ENCODE measurements at places on chromosomes 7 and 10.

DNA sequence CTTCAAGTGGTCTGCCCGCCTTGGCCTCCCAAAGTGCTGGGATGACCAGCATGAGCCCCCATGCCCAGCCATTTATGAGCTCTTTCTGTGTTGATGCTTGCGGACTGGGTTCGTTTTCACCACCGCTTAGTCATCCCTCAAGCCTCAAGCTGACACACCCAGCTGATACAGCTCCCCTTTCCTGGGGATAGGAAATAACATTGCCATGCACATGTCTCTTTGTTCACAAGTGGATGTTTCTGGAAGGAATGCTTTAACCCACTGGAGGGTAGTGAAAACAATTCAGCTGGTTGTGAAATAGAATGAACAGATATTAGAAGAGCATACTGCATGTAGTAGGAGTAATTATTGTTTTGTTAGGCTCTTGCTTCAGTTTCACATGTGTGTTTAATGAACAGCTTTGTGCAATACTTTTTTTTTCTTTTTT is 8.5 kb upstream of the METTL27 start:
- DNase-seq, result no peak

- DNase-seq, result no peak
These were observed 283.7 kb upstream of the ZMIZ1 start for GRCh38 chr10:78785066-78785465.

- no peak for DNase-seq
These were observed 12.7 kb downstream of the ZNF438 start for GRCh38 chr10:31018962-31019361.

GRCh38 chr10:14678637-14679036 is 96.1 kb downstream of the FAM107B start:
- no peak for DNase-seq

- DNase-seq, result no peak
These were observed 108.7 kb downstream of the ITIH5 start for GRCh38 chr10:7558036-7558435.

- DNase-seq, result no peak
These were observed 110.5 kb upstream of the HABP2 start for GRCh38 chr10:113442336-113442735.

DNA sequence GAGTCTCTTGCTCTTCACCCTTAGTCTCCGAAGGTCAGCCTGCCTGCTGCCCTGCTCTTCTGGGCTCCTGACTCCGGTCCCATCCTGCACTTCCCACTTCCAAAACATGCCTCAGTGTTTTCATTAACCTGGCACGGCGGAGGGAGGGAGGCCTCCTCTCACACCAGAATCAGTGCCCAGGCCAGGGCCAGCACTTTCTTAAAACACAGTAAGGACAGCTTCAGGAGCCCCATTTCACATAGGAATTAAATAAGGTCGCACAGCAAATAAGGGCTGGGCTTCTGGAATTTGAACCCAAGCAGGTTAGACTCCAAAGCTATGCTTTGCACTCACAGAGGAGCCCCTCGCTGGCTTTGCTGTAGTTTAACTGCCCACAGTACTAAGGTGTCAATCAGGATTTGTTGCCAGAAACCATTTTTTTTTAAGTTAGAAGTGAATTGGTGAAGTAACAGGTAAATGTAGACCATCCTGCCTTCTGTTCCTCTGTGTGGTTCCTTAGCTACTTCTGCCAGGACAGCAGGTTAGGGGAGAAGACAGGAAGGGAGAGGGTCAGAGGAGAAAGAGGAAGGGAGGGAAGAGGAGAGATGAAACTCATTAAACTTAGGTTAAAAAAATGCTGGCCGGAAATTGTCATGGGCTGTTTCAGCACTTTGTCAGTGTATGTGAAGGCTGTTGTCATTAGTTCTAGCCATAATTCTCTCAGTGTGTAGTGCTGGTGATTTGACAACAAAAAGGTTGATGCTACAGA is 1.1 kb downstream of the RASSF4 start:
- no peak for DNase-seq

DNA sequence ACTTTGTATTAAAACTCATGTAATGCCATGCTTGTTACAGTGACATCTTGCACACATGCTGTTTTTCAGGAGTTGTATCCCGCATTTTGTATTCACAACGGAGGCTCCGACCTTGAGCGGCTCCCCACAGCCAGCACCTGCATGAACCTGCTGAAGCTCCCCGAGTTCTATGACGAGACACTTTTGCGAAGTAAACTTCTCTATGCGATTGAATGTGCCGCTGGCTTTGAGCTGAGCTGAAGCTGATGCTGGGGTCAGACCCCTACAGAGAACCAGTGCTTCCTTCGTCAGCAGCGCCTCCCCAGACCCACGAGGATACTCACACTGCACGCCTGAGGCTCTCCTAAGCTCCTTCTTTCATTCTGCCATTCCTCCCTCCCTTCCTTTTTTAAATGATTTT is 69.3 kb upstream of the DNAJB6 start:
- no peak for DNase-seq

GRCh38 chr10:34406463-34407323 is 408.4 kb downstream of the PARD3 start:
- DNase-seq, result no peak

DNA sequence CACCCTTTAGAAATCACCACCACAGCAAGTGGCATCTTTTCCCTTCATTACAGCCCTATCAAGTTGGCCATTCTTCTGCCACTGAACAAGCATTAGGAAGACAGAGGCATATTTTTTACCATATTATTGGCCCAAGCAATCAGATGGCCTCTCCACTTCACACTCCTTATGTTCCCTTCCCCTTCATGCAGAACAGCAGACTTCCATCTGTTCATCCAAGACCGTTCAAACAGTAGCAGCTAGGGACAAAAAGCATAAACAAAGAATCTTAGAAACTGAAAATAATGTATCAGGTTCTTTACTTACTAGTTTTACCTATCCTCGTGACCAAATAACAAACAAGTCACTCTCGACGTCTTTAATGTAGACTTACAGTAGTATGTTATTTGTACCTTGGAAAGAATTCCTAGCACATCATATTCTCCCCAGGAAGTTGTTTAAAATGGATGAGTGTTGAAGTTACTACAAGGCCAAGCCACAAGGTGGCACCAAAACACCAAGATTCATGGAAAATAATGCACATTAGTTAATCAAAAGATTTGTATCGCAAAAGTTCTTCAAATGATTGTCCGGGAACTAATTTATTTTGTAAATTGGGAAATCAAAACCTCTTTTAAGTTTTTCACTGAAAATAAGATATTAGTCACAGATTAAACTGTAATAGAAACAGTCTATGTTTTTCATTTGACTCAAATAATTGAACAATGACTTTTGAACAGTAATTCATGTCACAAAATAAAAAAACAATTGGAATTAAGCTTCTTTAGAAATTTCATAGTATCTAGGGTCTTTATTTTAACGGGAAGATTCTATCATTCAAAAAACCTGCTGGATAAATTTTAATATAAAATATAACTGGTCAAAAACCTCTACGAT is 112.1 kb downstream of the VPS41 start:
- peak; percentile 35 for DNase-seq

GRCh38 chr7:97285348-97285747 is 167.8 kb downstream of the SDHAF3 start:
- DNase-seq, result no peak

DNA sequence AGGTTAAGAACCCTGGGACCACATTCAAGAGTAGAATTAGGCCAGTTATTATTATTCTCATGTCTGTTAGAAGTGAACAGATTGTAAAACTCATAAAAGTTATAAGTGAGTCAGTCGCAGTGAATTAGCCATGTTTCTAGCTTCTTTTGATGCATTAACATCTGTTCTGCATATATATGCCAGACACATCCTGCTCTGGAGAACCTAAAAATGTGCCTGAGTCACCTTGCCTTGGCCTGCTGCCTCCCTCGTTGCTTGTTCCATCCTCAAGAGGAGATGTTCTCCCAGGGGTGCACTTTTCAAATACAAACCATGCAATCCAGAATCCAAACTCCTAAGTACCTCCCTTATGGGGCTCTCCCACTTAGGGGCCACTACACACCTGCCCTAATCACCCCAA is 14.8 kb downstream of the TSPAN12 start:
- no peak for DNase-seq

DNA sequence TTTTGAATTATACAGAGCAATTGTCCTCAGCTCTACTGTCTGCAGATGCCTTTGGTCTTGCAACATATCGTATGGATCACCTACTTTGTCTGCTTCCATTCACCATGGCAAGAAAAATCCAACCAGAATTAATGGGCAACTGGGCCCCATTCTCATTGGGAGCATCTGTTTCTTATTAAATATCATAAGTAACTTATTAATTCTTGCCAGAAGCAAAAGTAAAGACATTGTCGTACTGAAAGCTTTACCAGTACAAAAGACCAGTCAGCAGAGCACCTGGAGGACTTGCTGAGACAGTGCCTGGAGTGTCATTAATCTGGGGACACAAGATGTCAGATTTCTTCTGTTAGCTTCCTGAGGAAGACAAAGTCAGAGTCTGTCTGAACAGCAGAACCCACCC is 404.5 kb downstream of the INHBA start:
- no peak for DNase-seq

- DNase-seq, result no peak
These were observed 340.8 kb downstream of the KCNMA1 start for GRCh38 chr10:77296534-77297392.

DNA sequence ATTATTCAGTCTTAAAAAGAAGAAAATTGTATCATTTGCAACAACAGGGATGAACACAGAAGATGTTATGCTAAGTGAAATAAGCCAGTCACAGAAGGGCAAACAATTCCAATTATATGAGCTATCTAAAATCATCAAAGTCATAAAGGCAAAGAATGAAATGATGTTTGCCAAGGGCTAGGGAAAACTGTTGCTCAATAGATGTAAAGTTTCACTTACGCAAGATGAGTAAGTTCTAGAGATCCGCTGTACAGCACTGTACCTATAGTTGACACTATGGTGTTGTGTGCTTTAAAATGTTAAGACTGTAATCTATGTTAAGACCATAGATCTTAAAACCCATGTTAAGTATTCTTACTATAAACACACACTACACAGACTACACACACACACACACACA is 904.6 kb upstream of the LRRN3 start:
- no peak for DNase-seq

DNA sequence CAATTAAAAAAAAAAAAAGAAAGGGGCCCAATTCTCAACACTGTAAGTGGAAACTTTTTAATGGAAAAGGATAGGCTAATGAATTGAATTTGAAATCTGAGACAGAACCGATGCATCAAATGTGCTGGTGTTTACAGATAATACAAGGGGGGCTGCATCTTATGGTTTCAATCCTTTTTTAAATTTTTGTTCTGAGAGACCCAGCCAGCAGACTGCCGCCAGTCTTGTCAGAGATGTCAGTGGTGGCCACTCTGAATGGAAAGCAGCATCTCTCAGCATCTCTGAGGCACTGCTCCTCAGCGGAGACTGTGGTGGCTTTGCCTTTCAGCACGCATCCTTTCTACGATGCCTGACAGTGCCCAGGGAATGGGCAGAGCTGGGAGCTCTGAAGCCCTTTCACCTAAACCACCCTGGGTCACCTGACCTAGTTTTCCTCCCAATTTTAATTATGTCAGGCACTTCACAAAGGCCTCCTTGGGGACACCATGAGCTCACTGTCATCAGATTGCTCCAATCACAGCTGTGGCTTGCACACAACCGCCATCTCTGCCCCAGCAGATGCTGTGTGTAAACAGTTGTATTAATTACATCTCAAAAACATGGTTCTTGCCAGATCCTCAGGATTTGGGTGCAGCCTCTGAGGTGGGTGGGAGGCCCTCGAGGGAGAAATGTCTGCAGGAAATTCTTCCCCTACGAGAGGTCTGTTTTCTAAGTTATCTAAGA is 81.2 kb downstream of the EGFR start:
- DNase-seq, result no peak

DNA sequence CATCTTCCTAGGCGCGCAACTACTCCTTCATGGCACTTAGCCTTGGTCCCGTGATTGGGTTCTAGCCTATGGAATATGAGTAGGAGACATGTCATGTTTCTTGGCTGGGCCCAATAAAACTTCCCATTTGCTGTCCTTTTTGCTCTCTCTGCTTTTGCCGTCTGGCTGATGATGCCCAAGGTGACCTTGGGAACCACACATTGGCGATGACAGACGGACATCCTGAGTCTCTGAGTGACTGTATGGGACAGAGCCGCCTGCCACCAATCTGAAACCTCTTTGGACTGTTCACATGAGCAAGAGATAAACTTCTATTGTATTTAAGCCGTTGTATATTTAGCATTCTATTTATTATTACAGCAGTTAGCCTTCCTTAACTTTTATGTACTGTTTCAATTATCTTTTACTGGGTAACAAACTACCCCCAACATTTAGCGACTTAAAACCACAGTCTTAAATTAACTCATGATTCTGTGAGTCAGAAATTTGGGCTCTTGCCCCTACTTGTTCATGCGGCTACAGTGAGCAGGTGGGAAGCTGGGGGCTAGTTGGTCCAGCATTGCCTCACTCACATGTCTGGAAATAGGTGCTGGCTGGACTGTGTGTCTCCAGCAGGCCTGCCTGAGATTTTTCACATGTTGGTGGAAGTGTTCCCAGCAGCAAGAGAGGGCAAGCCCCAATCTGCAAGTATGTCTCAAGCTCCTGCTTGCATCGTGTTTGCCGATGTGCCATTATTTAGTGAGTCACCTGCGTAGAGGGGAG is 71.7 kb downstream of the NOD1 start:
- no peak for DNase-seq

DNA sequence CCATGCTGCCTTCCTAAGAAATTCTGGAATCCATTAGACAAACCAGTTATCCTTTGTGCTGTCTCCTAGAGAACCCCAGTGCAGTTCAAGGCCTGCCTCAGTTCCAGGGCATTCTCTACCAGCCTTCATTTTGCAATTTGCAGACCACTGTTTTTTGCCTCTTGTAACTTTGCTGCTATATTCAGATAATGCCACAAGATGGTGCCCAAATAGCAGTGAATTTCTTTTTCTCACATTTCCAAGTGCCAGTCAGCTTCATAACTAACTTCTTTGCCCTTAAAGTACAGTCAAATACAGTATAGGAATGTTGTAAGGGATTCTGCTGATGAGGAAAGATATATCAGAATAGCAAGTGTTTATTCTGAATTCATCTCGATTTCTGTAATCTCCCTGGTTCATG is 25.2 kb downstream of the LOXL4 start:
- no peak for DNase-seq

DNA sequence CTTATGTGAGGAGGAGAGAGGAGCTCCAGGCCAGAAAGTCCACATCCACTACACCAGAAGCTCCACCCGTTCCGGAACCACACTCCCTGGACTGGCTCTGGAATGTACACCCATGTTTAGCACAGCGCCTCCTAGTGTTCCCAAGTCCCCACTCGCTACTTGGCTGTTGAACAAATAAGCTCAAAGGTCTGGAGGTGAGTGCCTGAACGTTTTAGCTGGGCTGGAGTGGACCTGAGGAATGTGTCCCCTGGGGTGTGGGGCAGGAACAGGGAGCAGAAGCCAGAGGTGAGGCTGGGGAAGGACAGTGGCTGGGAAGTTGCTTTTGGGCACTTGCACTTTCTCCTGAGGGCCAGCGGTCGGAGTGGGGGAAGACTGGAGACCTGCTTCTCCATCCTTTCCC is 164.1 kb upstream of the CDCA7L start:
- DNase-seq, result peak; percentile 39

- DNase-seq, result no peak
These were observed 99.0 kb downstream of the UBE2H start for GRCh38 chr7:129853661-129854268.

All from activated T-cell treated with anti-CD3 and anti-CD28 coated beads, Interleukin-2, amount 50 U/mL, for 48 hours (primary cell).